Stimulated activated CD4-positive, alpha-beta T cell treated with anti-CD3 and anti-CD28 coated beads, Interleukin-15, amount 100 ng/mL, for 1 hour (primary cell): ENCODE measurements at places on chromosomes 1 and 21.

GRCh38 chr1:54610048-54610447 lies 13.3 kb downstream of the FAM151A start:
- DNase-seq = no peak

DNA sequence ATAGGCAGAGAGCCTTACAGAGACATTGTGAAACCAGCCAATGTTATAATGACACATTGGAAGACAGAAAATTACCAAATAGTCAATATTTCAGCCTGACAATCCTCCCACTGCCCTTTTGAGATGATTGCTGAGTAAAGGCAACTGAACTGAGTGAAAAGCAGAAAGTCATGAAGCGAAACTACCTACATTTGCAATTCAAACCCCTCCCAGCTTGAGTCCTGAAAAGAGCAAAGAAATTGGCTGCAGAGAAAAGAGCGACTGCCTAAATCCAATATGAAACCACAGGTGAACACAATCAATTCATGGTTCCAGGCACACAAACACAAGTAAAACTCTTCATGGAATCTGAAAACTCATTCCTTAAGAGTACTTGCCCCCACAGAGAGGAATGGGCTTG lies 143.4 kb upstream of the CHRM3 start:
- DNase-seq = no peak

DNA sequence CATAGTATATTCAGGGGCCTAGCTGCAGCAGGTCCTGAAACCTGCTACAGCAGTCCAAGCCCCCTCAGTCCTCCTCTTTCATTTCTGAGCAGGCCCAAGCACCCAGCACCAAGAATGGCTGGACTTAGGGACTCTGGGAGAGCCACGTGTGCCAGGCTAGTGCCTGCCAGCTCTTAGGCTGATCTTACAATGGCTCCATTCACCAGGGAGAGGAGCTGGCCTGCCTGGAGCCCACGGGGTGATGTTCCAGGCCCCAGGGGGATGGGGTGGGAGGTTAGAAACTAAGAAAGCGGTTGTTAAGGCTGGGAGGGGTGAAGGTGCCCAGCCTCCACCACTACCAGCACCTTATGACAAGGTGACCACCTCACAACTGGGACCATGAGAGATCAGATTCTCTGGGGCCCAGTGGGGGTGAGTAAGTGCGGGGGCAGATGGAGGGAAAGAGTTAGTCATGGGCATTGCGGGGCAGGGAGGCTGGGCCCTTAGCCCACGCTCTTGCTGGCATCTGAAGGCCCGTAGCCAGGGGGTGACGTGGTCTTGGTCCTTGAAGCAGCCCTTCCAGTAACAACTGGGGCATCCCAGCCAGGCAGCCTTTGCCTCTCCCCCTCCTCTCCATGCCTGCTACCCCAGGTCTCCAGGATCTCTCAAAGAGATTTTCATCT lies 30.3 kb upstream of the CLIC4 start:
- no peak for DNase-seq

DNA sequence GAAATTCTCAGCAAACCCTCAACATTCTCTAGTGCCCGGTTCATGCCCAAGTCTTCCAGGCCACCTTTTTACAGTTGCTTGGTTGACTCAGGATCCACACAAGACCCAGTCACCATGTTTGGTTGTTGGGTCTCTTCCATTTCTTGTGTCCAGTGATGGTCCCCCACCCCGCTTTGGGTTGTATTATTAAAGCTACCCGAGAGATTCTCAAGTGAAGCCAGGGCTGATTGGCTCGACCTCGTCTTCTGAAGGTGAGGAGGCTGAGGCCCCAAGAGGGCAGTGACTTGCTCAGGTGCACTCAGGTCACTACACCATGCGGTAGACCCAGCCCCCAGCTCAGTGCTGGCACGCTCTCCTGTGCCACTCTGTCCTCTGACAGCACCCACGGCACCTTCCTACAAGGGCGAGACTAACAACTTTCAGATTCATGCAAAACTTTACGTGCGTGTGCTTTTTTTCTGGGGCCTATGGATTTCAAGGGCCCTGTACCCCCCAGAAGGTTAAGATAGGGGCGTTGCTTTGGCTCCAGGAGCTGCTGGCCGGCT lies 50.3 kb downstream of the CAPN9 start:
- no peak for DNase-seq

- DNase-seq = no peak
These were observed 496.1 kb downstream of the PTPRU start for GRCh38 chr1:29732453-29732852.

DNA sequence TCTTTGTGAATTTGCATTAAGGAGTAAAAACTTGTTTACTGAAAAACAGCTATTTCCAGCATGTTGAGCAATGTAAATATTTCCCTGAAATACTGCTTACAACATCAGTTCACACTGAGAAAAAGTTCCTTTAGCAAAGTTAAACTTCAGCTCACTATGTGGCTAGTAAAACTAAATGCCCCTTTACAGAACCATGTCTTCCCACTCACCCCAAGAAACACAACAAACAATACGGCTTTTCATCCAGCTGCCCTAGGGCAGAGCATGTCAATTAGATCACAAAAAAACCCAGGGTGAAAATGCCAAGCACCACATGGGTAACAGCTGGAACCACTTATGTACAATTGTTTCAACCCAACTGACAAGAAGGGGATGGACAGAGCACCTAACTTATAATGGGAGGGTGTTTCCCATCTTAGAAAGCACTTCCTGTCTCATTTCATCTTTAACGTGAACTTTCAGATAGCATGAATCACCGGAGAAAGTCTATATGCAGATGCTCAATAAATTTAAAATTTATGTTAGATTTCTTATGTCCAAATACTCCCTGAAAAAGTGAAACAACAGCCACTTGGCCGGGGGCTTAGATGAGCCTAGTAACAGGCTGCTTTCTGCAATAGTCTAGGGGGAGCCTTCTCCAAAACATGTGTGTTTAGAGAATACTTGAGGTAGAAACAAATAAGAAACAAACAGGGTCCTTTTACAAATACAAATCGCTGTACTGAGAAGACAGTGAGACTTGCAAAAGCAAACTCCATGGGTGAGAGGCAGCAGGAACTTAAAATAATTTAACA lies 6.6 kb downstream of the NID1 start:
- no peak for DNase-seq

DNA sequence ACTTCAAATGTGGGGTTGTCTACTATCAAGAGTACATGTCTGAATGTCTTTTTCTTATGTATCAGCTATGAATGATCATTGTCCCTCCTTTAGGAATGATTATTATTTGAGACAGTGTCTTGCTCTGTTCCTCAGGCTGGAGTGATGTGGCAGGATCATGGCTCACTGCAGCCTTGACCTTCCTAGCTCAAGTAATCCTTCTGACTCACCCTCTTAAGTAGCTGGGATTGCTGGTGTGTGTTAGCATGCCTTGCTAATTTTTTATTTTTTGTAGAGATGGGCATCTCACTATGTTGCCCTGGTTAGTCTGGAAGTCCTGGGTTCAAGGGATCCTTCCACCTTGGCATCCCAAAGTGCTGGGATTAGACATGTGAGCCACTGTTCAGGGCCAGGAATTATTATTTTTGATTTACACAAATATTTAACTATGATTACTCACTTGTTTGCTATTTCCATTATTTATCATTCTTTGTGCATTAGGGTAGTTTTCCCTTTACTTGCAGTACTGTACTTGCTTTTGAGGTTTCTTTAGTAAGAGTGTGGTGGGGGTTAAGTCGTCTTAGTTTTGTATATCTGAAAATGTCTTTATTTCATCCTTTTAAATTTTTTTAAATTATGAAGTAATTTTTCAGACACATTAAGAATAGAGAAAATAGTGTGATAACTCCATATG lies 12.8 kb downstream of the S100A7 start:
- no peak for DNase-seq

DNA sequence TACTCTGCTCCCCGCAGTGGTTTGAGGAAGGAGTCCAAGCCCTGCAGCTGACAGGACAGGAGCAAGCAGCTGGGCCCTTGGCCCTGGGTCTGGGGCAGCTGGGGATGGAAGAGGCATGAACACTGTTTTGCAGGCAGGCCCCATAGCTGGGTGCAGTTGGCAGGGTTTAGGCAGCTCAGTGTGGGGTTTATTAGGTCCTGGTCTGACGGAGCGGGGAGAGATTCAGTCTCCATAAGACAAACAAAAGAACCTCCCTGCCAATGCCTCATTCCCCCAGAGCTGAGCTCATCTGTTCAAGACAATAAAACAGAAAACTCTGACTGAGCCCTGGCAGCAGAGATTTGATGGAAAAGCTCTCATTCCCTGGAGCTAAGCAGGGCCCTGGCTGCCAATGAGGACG lies 37.3 kb downstream of the OLFML2B start:
- no peak for DNase-seq

DNA sequence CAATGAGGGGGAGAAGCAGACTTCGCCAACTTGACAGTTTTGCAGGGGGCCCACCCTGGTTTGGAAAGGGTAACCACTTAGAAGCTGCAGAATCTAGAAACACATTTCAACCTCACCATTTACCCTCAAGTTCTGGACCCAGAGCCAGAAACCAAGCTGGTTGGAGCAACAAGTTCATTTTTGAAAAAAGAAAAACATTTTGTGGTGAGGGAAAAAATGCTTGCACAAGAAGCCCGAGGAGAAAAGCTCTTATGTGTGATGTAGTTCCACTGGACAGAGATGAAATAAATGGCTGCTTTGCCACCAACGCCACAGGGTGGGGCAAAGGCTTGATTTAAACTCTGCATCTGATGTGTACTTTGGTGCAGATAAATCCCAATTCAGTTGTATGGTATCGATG lies 10.6 kb upstream of the NGF start:
- DNase-seq = no peak

DNA sequence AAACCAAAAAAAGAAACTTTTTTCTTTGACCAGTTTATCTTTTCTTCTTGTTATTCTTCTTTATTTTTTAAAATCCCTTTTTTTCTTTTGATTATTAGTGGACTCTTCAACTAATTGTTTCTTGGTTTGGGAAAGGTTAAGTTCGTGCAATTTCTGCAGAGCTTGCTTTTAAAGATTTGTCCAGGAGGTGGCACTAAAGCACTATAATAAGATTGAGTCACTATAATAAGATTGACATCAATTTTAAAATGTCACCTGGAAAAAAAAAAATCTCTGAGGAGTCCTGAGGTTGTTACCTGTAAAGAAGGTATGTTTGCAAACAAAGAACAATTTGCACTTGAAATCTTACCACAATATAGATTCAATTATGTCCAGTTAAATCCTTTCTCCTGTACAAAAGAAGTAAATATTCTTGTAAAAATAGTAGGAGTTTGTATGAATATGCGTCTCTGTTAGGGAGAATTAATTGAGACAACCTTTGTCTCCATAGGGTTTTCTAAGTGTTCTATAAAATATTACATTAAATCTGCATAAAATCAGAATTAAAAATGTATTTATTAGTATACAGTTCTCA lies 166.7 kb downstream of the ADGRL4 start:
- DNase-seq = no peak

GRCh38 chr21:33406493-33406892 lies 3.3 kb downstream of the IFNGR2 start:
- DNase-seq = no peak

DNA sequence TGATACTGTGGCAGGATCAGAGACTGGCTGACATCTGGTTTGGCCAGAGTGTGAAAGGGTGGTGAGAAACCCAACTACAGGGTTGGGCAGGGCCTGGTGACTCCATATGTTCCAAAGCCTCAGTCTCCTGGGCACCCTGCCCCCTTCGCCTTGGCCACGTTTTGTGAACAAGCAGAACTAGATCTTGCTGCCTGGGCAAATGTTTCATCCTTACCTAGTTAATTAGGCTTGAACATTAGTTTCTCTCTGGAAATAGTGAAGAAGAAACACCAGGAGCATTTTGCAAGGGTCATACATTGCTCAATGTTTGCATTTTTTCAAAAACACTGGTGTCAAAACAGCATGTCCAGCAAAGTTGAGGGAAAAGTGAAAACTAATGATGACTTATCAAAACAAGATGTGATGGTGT lies 60.5 kb downstream of the MAP3K7CL start:
- DNase-seq = no peak

- DNase-seq = no peak
These were observed 7.9 kb downstream of the TRIM46 start for GRCh38 chr1:155181371-155182051.

GRCh38 chr1:1197188-1197500 lies 9.2 kb downstream of the TNFRSF18 start:
- DNase-seq = no peak

GRCh38 chr1:228770779-228771223 lies 35.5 kb downstream of the RHOU start:
- DNase-seq = no peak

GRCh38 chr1:111199881-111200801 lies at the start of gene DENND2D:
DENND2D (minus strand) TSS chr1:111200646; CDS start chr1:111200459, 187 bp downstream.
- DNase-seq = no peak

GRCh38 chr1:8871965-8872399 lies 6.5 kb downstream of the ENO1 start:
- DNase-seq = no peak

- no peak for DNase-seq
These were observed 16.7 kb downstream of the RAB3B start for GRCh38 chr1:51973587-51974474.

GRCh38 chr1:208437401-208437800 lies 193.2 kb upstream of the PLXNA2 start:
- no peak for DNase-seq

- DNase-seq = no peak
These were observed 44.8 kb downstream of the PCNT start for GRCh38 chr21:46368533-46369285.

DNA sequence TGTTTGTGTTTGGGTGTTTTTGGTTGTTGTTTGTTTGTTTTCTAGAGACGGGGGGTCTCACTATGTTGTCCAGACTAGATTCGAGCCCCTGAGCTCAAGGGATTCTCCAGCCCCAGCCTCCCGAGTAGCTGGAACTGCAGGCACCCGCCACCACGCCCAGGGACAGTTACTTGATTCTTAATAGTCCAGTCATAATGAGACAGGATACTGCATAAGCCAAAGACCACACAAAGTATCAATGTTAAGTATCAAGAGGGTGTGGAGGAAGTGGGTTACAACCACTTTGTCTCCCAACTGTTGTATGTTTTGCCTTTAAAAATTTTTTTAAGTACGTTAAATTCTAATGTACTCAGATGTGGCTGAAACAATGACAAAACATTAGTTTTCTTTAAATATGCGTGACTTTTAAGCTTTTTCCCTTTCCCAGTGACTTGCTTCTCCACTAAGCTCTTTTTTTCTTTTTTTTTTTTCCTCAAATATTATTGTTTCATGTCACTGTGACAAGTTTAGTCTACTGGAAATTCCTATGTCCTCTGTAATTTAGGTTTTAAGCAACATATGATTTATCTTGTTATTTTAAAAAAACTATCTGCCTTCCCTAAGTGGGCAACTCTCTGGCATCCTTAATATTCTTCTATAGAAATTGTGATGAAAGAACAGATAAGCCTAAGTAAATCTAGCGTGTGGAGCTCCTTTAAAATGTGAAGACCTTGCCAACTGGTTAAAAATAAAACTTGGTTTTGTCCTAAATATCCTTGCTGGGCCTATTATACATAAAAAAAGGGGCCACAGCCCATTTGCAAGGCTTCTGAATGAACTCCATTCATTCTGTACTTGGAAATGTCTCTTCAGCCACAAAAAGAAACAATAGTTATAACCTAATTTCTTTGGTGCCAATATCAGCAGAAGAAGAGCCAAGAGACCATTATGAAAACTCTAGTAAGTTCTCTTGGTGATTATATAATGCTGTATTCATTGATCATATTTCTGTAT lies 56.2 kb upstream of the DPH5 start:
- no peak for DNase-seq

- no peak for DNase-seq
These were observed 2.7 kb downstream of the PTPRC start for GRCh38 chr1:198641501-198641900.
